Sigmoid colon (tissue), 7 donors: ENCODE measurements at places on chromosomes 1 and 21. TPM values are rescaled to one million over a fixed set of nuclear protein-coding genes. Genes with fewer than 3 reads are reported as not detected.

DNA sequence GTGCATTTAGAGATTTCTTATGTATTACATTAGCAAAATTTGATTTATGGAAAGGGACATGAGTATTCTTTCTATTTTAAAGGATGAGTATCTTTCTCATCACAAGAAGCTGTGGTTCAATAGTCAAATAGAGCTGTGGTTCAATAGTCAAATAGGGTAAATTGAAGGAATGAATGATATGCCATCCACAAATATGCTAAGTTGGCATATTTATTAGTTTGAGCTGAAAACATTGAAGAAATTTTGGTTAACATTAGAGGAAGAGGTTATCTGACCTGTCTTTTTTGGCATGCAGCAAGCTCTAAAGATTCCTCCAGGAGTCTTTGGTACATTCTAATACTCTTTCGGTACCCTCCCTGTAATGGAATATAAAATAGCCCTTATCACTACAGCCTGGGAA is 4.8 kb downstream of the OR2L8 start:
- no peak overlapping the region for H3K27ac ChIP-seq
- no peaks in the 10 kb centered on the region for H3K27me3 ChIP-seq
- H3K36me3 ChIP-seq, result no peaks in the 10 kb centered on the region
- no peak overlapping the region for H3K4me3 ChIP-seq
- no peak for DNase-seq

GRCh38 chr1:183346276-183346732 is 71.9 kb downstream of the NMNAT2 start:
- no peaks in the 10 kb centered on the region for H3K27me3 ChIP-seq
- peaks cover 29% of the 10 kb centered on the region for H3K4me1 ChIP-seq
- no peak for DNase-seq
- no peak overlapping the region for H3K27ac ChIP-seq
- no peak overlapping the region for H3K4me3 ChIP-seq
- H3K36me3 ChIP-seq, result no peaks in the 10 kb centered on the region

DNA sequence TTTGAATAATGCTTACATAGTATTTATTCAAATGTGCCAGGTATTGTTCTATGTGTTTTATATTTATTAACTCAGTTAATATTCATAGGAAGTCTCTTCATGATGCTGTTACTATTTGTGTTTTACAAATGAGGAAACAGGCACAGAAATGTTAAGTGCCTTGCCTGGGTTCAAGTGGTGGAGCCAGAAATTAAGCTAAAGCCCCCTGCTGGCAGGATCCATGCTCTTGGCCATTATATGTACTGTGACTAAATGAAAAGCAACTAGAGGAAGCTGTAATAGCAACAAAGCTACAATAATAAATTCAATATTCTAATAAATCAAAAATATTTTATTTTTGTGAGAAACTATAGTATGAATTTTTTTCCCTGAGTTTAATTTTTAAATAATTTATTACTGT is 30.0 kb downstream of the IARS2 start:
- H3K4me3 ChIP-seq, result no peak overlapping the region
- no peak for DNase-seq
- H3K27ac ChIP-seq, result no peak overlapping the region
- no peaks in the 10 kb centered on the region for H3K27me3 ChIP-seq
- no peaks in the 10 kb centered on the region for H3K4me1 ChIP-seq
- H3K36me3 ChIP-seq, result peaks cover 10% of the 10 kb centered on the region

DNA sequence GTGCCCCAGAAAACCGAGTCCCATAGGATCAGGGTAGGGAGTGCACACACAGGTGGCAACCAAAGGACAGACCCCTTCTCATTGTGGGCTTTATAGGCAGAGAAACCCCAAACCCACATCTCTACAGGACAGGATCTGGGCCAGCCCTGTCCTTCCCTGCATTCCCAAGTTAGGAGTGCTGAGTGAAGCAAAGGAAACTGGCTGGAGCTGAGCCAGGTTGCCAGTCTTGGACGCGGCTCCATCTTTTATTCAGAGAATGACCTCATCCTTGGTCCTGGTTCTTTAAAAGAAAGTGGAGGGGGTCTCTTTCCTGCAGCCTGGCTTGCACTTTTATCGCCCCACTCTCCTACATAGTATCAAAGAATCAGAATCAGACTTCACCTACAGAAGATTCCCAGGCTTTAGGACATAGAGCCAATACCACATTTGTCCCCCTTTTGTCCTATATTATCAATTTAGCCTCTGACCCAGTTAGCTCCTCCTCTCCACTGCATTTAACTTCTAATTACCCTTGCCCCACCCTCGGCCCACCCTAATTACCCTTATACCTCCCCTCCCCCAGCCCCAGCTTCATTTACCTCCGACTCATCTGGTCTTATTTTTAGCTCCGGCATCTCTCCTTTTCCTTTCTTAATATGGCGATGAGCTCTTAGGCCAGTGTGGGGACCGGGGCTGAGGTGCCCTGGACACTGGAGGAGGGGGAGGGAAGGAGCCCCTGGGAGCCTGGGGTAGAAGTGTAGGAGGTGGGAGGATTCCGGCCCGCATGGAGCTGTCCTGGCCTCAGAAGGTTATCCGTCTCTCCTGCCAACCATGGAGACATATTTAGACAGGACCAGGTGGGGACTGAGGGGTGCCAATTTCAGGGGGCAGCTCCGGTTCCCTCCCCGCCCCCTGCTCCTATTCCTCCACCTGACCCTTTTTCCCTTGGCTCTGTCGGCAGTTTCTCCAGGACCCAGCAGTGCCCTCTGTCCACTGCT is at the start of gene CASQ1:
Gene CASQ1, plus strand, starts transcription at position 927 of the 977 bp plus-strand sequence. CDS start 177 bp downstream, outside the sequence.
- no peaks in the 10 kb centered on the region for H3K36me3 ChIP-seq
- H3K27ac ChIP-seq, result no peak within 1 kb of the TSS
- H3K27me3 ChIP-seq, result no peaks in the 10 kb centered on the region
- DNase-seq, result peak; percentile 79
- peaks cover 37% of the 10 kb centered on the region for H3K4me1 ChIP-seq
- H3K4me3 ChIP-seq, result no peak within 1 kb of the TSS

DNA sequence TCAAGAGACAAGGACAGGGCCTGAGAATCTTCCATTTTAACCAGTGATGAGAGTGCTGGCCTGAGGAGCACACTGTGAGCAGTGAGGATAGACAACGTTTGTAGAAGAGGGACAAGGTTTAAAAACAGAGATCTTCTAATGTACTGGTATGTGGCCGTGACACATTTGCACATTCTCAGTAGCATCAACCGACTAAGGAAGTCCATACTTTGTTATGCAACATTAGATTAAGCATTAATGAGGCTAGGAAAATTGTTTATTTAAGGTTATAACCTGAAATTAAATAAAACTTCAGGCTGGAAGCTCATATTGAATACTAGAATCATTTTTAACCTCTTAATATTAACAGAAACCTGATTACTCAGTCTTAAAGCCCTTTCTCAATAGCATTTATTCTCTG is 99.0 kb downstream of the SLC45A1 start:
- H3K4me3 ChIP-seq, result no peak overlapping the region
- DNase-seq, result no peak
- no peaks in the 10 kb centered on the region for H3K36me3 ChIP-seq
- H3K27ac ChIP-seq, result peak overlapping the region; percentile 96

FAM72D gene
- total RNA-seq, result not detected

GRCh38 chr21:21165063-21165645 is 166.9 kb downstream of the NCAM2 start:
- no peaks in the 10 kb centered on the region for H3K27me3 ChIP-seq
- H3K36me3 ChIP-seq, result no peaks in the 10 kb centered on the region
- no peak overlapping the region for H3K4me3 ChIP-seq
- H3K4me1 ChIP-seq, result peaks cover 22% of the 10 kb centered on the region

GRCh38 chr1:101732261-101732660 is 264.5 kb downstream of the OLFM3 start:
- no peaks in the 10 kb centered on the region for H3K36me3 ChIP-seq
- no peak overlapping the region for H3K27ac ChIP-seq
- no peaks in the 10 kb centered on the region for H3K27me3 ChIP-seq

DNA sequence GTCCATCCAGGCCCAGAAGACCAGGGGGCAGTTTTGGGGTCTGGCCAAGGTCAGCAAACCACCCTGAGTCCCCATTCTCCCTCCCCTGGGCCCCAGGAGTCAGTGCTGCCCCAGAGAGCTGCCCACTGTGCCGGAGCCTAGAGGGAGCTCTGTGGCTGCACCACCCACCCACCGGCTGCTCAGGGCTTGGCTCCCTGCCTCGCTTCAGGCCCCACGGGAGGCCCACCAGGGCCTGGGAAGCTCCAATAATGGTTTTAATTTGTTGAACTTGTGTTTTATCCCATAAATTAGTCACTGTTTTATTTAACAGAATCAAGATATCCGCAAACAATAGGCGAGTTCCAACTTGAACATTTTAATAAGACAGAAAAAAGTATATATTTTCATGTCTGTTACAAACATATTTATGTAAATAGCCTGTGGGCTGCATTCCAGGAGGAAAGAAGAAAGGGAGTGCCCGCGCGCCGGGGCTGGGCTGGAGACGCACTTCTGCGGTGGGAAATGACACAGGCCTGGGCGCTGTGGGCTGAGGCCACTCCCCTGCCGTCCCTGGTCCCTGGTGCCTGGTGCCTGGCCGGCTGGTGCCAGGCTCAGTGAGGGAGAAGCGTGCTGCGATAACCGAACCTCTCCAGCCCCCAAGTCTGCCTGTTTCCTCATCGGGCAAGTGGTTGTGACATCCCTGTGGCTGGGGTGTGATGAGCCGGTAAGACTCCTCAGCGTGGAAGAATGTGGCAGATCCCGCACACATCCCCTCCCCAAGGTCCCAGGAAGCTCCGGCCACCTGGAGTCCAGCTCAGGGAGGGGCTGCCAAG is 160.5 kb downstream of the PEX14 start:
- H3K4me3 ChIP-seq, result no peak overlapping the region
- H3K36me3 ChIP-seq, result peaks cover 14% of the 10 kb centered on the region
- peak overlapping the region; percentile 84 for H3K27ac ChIP-seq

DNA sequence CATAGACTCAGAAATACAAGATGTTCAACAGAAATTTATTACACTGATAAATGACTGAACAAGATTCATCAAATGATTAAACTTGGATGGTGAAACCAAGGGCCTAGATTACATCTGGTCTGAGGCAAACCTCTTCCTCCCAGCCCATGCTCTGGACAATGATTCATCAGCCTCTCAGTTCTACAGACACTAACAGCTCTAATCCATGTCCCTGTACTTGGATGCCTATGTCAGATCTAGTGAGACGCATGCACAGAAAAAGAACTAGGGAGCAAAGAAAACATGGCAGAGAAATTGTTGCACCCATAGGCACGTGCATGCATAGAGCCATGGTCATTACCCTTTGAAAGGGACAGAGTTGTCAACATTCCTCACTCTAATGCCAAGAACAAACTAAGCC is 250.1 kb downstream of the KCNH1 start:
- no peaks in the 10 kb centered on the region for H3K36me3 ChIP-seq
- H3K4me1 ChIP-seq, result no peaks in the 10 kb centered on the region
- no peaks in the 10 kb centered on the region for H3K27me3 ChIP-seq
- no peak overlapping the region for H3K4me3 ChIP-seq
- no peak for DNase-seq

- peak; percentile 82 for DNase-seq
- H3K4me3 ChIP-seq, result no peak overlapping the region
- peak overlapping the region; percentile 94 for H3K27ac ChIP-seq
These were observed 58.1 kb downstream of the CAPZB start for GRCh38 chr1:19427087-19427781.

DNA sequence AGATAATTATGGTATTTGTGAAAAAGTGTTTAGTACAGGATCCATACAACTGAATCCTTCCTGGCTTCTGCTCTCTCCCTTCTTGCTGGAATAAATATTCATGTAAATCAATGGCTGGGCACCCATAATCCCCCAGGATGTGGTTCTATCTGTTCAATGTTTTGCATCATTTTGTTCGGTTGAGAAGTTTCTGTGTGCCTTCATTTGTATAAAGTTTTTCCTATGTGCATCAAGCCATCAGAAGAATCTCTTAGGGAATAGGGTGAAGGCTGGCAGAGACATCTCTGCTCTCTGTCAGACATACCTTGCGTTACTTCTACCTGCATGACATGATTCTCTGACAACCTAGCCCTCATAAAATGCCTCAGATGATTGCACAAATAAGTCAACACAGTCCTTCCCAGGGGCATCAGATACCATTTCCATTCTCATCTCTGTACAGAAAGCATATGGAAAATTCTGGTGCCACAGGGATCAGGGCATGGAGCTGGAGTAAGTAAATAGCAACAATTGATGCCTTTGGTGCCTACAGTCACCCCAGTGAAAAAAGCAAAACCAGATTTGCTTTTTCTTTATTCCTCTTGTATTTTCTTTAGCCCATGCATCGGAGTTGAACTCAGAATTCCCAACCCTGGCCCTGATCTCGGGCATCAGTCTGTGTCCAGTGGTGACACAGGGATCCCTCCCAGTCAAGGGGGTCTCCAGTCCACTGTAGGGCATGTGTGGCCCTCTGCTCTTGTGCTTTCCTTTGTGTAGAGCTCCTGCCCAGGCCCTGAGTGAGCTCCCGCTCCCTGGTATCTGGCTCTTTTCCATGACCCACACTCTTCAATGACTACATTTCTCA is 39.7 kb upstream of the ATP1A1 start:
- no peak overlapping the region for H3K27ac ChIP-seq
- H3K27me3 ChIP-seq, result no peaks in the 10 kb centered on the region
- DNase-seq, result no peak
- no peak overlapping the region for H3K4me3 ChIP-seq
- H3K4me1 ChIP-seq, result no peaks in the 10 kb centered on the region
- H3K36me3 ChIP-seq, result no peaks in the 10 kb centered on the region

GRCh38 chr1:69585666-69586065 is 17.9 kb downstream of the LRRC7 start:
- no peak for DNase-seq
- no peak overlapping the region for H3K4me3 ChIP-seq
- no peaks in the 10 kb centered on the region for H3K27me3 ChIP-seq

DNA sequence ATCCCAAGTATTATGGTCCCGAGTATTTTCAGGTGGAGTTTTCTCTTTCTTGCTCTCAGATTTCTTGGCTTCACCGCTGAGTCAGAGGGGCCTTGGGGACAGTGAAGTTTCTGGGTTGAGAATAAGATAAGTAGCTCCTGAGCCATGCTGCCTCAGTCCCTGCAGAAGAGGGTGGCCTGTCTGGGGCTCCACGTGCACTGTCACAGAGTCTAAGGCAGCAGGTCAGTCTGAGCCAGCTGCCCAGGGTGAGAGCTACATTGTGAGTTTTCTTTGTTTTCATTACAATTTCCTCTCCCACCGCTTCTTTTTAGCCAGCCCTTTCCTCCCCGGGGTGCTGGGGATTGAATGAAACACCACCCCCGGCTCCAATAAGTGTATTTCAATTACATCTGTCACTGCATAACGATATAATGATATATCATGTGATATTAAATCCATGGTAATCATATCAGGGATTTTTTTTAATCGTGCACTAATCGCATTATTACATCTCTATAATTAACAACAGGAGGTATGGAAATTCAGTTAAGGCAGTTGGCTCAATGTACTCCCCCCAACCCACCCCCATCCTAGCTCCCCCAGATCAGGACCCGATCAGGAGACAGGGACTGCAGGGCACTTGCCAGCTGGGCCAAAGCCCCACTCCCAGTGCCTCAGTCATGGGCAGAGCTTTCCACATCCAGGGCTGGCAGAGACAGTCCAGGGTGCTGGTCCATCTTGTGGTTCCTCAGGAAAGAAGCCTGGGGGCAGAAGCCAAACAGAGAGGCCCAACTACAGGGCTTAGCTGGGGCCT is 43.7 kb downstream of the DMAP1 start:
- H3K27me3 ChIP-seq, result no peaks in the 10 kb centered on the region
- H3K36me3 ChIP-seq, result no peaks in the 10 kb centered on the region
- H3K4me3 ChIP-seq, result no peak overlapping the region
- DNase-seq, result no peak

- no peak for DNase-seq
- no peaks in the 10 kb centered on the region for H3K27me3 ChIP-seq
- no peak overlapping the region for H3K27ac ChIP-seq
- no peak overlapping the region for H3K4me3 ChIP-seq
- H3K36me3 ChIP-seq, result no peaks in the 10 kb centered on the region
These were observed 21.3 kb downstream of the SCAF4 start for GRCh38 chr21:31710586-31710985.

FCGR2B gene
- 6.4 TPM for total RNA-seq
